ENCODE measurements at places on chromosomes 7 and 10. TPM values are rescaled to one million over a fixed set of nuclear protein-coding genes. Genes with fewer than 3 reads are reported as not detected.

DNA sequence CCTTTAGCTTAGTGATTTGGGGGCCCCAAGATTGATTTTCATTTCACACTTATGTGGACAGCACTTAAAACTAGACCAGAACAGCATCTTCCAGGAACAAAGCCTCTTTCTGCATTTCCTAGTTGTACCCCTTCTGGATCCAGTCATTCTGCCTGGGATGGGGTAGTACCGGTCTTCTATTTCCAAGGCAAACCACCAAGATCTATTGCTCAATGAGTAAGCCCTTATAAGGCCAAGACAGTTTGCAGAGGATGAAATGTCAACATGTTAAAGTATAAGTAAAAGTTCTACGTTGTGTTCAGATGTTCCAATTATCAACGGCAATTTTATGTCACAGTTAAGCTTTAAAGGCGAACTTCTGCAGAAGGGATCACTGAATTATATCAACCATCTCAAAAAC is 106.9 kb upstream of the ZNF746 start:
- no peaks in the 10 kb centered on the region for H3K27me3 ChIP-seq
- no peak for DNase-seq
- H3K27ac ChIP-seq: no peak overlapping the region
- peaks cover 15% of the 10 kb centered on the region for H3K4me1 ChIP-seq
- H3K4me3 ChIP-seq: no peak overlapping the region

DNA sequence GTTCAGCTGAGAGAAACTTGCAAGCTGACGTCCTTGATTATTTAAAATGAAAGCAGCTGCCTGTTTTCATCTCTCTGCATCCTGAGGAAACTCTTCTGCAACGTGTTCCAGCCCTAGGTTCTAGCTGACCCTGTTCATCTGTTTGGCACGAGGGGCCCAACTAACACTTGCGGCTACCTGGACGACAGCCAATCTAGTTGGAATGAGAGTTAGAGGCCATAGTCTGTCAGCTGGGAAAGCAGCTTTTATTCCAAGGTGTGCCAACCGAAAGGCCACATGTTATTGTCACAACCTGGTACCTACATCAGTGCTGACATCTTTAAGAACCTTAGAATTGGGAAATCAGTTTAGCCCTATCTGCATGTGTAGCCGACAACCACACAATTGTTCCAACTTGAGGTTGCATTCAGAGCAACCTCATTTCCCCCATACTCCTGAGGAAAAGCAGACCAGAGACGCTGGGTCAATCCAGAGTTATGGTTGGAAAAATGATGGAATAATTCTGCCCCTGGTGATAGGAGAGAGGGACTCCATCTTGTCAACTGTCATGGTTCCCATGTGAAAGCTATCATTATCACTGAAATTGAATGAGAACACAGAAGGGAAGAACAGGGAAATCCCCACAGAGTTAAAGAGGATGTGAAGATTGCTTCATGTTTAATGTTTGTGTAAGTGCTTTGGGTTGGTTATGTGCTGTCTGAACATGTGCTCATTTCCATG is 121.6 kb downstream of the EGFR start:
- no peaks in the 10 kb centered on the region for H3K36me3 ChIP-seq
- H3K4me3 ChIP-seq: no peak overlapping the region
- H3K27ac ChIP-seq: no peak overlapping the region
- no peak for DNase-seq
- no peaks in the 10 kb centered on the region for H3K27me3 ChIP-seq

- no peaks in the 10 kb centered on the region for H3K4me1 ChIP-seq
- DNase-seq: no peak
- H3K27me3 ChIP-seq: no peaks in the 10 kb centered on the region
Measured at GRCh38 chr10:123859653-123860050, 32.0 kb downstream of the CPXM2 start.

DNA sequence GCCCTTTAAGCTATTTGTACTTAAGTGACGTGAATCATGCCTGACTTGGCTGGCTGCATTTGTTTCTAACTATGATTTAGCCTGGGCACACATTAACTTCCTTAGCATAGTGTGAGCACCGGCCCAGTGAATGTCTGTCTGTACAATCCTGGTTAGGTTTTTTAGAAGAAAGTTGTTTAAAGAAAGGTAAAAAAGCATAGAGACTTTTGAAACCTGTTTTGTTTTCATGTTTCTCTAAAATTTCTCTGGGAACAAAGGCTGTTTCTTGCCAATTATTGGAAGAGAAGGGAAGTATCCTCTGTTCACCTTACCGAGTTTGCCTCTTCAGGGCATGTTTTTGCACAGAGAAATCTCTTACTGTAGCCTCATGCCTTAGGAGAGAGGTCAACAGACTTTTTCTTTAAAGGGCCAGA is 42.9 kb upstream of the MET start:
- no peak overlapping the region for H3K27ac ChIP-seq
- H3K4me3 ChIP-seq: no peak overlapping the region
- DNase-seq: no peak
- H3K36me3 ChIP-seq: no peaks in the 10 kb centered on the region

DNA sequence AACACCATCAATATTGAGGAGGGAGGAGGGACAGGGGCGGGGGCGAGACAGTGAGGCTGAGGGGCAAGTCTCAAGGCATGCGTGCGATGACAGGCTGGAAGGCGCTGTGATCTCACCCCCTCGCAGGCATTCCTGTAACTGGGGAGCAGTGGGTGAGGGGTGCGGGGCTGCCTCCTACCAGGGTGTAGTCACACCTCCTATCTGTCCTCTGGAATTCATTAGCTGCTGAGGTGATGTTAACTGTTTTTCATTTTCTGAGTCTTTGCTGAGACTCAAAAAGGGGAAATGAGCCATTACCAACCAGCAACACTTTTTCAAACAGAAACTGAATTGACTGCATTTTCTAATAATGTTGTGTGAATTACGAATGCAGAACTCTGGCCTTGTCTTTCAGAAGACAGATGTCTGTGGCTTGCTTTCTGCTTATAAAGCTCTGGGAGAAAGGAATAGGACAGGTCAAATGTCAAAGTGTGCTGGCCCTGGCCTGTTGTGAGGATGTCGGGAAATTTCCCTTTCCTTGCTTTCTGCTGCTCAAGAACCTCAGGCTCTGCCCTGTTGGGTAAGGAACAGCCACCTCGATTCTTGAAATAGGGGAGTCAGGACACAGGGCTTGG is 23.7 kb upstream of the CDH23 start:
- peaks cover 4% of the 10 kb centered on the region for H3K4me1 ChIP-seq
- H3K4me3 ChIP-seq: no peak overlapping the region
- no peak overlapping the region for H3K27ac ChIP-seq
- no peaks in the 10 kb centered on the region for H3K27me3 ChIP-seq

DNA sequence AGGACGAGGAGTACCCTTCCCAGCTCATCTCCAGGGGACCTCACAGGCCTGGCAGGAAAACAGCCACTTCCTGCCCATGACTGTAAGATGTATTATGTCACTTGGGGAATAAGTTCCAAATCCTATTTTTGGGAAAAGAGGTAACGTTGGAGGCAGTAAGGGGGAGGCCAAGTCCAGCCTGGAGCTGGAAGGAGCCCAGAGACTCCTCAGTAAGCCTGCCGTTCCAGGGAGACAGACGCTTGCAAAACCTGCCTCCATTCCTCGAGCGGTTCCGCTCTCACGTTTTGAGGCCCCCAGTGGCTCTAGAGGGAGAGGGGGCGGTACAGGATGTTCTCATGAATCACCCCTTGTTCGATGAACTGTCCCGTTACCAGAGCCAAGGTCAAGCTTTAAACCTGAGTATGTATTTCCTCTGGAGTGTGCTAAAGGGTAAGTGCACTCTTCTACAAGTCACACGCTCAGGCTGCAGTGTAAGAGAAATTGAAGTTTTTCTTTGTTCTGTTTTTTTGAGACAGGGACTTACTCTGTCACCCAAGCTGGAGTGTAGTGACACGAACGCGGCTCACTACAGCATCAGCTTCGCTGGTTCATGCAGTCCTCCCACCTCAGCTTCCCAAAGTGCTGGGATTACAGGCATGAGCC is 45.5 kb upstream of the CYTH3 start:
- no peak overlapping the region for H3K4me3 ChIP-seq
- H3K27ac ChIP-seq: no peak overlapping the region
- no peaks in the 10 kb centered on the region for H3K27me3 ChIP-seq
- DNase-seq: no peak
- no peaks in the 10 kb centered on the region for H3K36me3 ChIP-seq

- no peaks in the 10 kb centered on the region for H3K4me1 ChIP-seq
- no peak overlapping the region for H3K4me3 ChIP-seq
- H3K27ac ChIP-seq: no peak overlapping the region
- H3K36me3 ChIP-seq: no peaks in the 10 kb centered on the region
Measured at GRCh38 chr10:132062116-132062515, 3.6 kb upstream of the JAKMIP3 start.

- no peak for DNase-seq
- no peaks in the 10 kb centered on the region for H3K4me1 ChIP-seq
- H3K27me3 ChIP-seq: no peaks in the 10 kb centered on the region
- H3K4me3 ChIP-seq: no peak overlapping the region
- H3K27ac ChIP-seq: no peak overlapping the region
- H3K36me3 ChIP-seq: no peaks in the 10 kb centered on the region
Measured at GRCh38 chr10:124256151-124256550, 162.6 kb downstream of the OAT start.

GRCh38 chr7:69610374-69611084 is 12.3 kb downstream of the AUTS2 start:
- no peak overlapping the region for H3K4me3 ChIP-seq
- no peak for DNase-seq
- no peaks in the 10 kb centered on the region for H3K4me1 ChIP-seq
- H3K27ac ChIP-seq: no peak overlapping the region
- no peaks in the 10 kb centered on the region for H3K27me3 ChIP-seq
- H3K36me3 ChIP-seq: no peaks in the 10 kb centered on the region

GRCh38 chr10:60093317-60093716 is 187.0 kb upstream of the CCDC6 start:
- H3K4me1 ChIP-seq: no peaks in the 10 kb centered on the region
- no peak for DNase-seq
- H3K27ac ChIP-seq: no peak overlapping the region
- H3K36me3 ChIP-seq: no peaks in the 10 kb centered on the region

DNA sequence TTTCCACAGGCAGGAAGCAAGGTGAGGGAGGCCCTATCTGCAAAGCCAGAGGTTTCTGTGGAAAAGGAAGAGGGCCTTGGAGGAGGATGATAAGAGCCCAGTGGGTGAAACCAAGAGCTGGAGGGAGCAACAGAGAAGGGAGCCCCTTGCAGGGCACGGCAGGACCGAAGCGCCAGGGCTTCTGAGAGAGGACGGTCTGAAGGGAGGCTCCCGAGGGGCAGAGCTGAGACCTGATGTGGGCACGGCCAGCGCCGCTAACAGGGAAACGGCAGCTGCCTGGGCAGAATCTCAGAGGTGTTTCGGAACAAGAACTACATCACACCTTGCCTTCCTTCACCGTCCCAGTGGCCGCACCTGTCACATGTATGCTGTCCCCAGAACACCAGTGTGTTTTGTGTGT is 144.3 kb upstream of the ADARB2 start:
- H3K4me3 ChIP-seq: no peak overlapping the region
- H3K4me1 ChIP-seq: no peaks in the 10 kb centered on the region
- H3K27ac ChIP-seq: no peak overlapping the region
- no peak for DNase-seq
- no peaks in the 10 kb centered on the region for H3K27me3 ChIP-seq

- DNase-seq: no peak
- no peaks in the 10 kb centered on the region for H3K36me3 ChIP-seq
- no peak overlapping the region for H3K27ac ChIP-seq
- no peak overlapping the region for H3K4me3 ChIP-seq
- H3K27me3 ChIP-seq: no peaks in the 10 kb centered on the region
Measured at GRCh38 chr10:79628083-79628482, 17.3 kb downstream of the SFTPA1 start.

GRCh38 chr7:92769844-92770243 is 66.5 kb downstream of the CDK6 start:
- no peaks in the 10 kb centered on the region for H3K4me1 ChIP-seq
- no peaks in the 10 kb centered on the region for H3K27me3 ChIP-seq
- DNase-seq: no peak
- H3K27ac ChIP-seq: no peak overlapping the region
- no peak overlapping the region for H3K4me3 ChIP-seq

GRCh38 chr10:128178302-128178958 is 52.2 kb upstream of the MKI67 start:
- DNase-seq: no peak
- no peaks in the 10 kb centered on the region for H3K4me1 ChIP-seq
- H3K27me3 ChIP-seq: no peaks in the 10 kb centered on the region
- H3K4me3 ChIP-seq: no peak overlapping the region
- H3K36me3 ChIP-seq: no peaks in the 10 kb centered on the region
- no peak overlapping the region for H3K27ac ChIP-seq

- no peaks in the 10 kb centered on the region for H3K36me3 ChIP-seq
- no peak for DNase-seq
- no peaks in the 10 kb centered on the region for H3K4me1 ChIP-seq
- no peak overlapping the region for H3K27ac ChIP-seq
Measured at GRCh38 chr7:12360948-12361347, 42.7 kb downstream of the VWDE start.

DNA sequence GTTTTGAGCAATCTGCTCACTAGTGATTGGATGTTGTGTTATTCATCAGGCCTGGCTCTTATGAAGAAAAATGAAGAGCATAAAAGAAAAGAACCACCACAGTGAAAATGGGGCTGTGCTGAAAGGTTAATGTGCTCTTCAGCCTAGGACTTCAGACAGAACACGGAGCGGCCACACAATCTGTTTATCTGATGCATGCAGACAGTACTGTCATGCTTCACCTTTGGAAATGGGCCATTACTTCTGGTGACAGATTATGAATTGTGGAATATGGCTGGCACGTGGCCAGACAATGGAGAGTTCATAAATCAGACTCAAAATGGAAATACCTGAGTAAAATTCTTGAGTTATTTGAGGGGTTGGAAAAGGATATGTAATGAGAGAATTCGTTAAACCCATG is 86.0 kb upstream of the NOBOX start:
- no peaks in the 10 kb centered on the region for H3K4me1 ChIP-seq
- H3K27ac ChIP-seq: no peak overlapping the region
- DNase-seq: no peak
- H3K27me3 ChIP-seq: no peaks in the 10 kb centered on the region
- H3K36me3 ChIP-seq: no peaks in the 10 kb centered on the region
- no peak overlapping the region for H3K4me3 ChIP-seq

GRCh38 chr10:93180482-93180931 is 106.8 kb downstream of the CYP26A1 start:
- no peak overlapping the region for H3K27ac ChIP-seq
- H3K4me3 ChIP-seq: no peak overlapping the region
- no peaks in the 10 kb centered on the region for H3K4me1 ChIP-seq

Gene ZNF365
- total RNA-seq: 0.24 TPM

Gene STEAP1B
- 0.18 TPM for total RNA-seq

Gene LIPK
- not detected for total RNA-seq

Gene OR13A1
- not detected for total RNA-seq

Gene HACD1
- total RNA-seq: 0.80 TPM

Gene FOXI2
- total RNA-seq: not detected

Data from naive thymus-derived CD4-positive, alpha-beta T cell (primary cell).